Activated CD4-positive, alpha-beta T cell treated with anti-CD3 and anti-CD28 coated beads, Interleukin-2, amount 10 ng/mL, durations not matched to agents 24 days and 14 days (primary cell): ENCODE measurements at places on chromosomes 2 and 18.

DNA sequence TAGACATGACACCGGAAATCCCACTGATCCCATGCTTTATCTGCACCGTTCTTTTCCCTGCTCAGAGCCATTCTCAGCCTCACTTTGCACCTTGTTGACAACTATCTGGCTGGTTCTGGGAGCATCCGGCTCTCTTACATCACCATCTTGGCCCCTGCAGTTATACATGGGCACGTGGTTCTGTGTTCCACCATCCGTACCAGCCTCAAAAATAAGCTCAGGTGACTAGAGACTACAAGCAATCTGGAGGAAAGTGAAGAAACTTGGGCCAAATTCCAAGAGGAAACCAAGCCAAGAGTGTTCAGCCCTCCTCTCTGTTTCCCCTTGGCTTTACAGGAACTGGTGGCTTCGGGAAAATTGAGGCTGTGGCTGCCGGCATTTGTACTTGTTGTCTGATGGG is 244.6 kb upstream of the ACVR2A start:
- H3K4me3 ChIP-seq, result no peak overlapping the region
- no peak overlapping the region for H3K27ac ChIP-seq
- H3K36me3 ChIP-seq, result no peaks in the 10 kb centered on the region
- no peaks in the 10 kb centered on the region for H3K4me1 ChIP-seq

GRCh38 chr18:3157606-3158005 is 62.2 kb downstream of the MYOM1 start:
- peaks cover 3% of the 10 kb centered on the region for H3K27me3 ChIP-seq
- H3K4me3 ChIP-seq, result no peak overlapping the region
- no peak for DNase-seq
- no peak overlapping the region for H3K27ac ChIP-seq

DNA sequence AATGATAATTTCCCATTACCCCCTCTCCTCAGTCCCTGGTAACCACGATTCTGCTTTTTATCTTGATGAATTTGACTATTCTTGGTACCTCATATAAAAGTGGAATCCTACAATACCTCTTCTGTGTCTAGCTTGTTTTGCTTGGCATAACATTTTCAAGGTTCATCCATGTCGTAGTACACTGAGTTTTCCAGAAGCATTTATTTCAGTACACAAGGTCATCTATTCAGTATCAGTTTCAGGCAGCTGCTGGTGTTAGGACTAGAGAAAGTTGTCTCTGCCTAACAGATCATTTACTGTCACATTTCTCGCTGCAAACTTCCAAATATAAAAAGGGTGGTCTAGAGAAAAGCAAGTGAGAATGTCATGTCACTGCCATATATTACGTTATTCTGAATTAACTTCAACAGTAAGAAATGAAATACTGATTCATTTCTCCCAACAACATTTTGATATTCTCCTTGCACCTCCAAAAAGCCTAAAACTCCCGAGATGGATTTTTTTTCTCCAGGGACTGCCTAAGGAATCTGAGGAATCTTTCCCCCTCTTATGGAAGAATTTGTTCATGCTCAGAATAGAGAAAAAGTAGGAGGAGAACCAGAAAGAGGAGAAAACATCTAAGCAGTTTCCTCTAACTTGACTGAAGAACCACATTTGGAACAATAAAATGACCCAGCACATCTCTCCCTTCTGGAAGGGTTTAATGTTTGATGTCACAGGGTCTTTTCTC is 36.0 kb downstream of the CDK15 start:
- H3K27me3 ChIP-seq, result peaks cover 12% of the 10 kb centered on the region
- DNase-seq, result no peak
- H3K4me3 ChIP-seq, result no peak overlapping the region
- H3K36me3 ChIP-seq, result no peaks in the 10 kb centered on the region
- H3K27ac ChIP-seq, result no peak overlapping the region

DNA sequence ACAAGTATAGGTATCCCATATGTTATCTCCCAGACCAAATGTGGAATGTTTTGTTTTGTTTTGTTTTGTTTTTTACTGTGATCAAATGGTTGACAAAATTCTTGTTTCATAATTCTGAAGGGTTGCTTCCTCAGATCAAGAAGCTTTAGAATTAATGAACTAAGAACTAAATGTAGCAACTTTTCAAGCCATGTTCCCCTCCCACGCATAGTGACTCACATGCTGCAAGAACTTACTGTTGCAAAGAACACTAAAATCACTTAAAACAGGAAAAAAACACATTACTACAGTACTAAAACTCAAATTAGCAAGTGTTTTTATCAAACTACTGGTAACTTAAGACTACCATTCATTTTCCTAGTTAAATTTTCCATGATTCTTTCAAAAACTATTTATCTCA is 30.6 kb downstream of the HNRNPLL start:
- H3K4me3 ChIP-seq, result peak overlapping the region; percentile 37
- peaks cover 62% of the 10 kb centered on the region for H3K36me3 ChIP-seq
- no peaks in the 10 kb centered on the region for H3K27me3 ChIP-seq

- DNase-seq, result no peak
- H3K27ac ChIP-seq, result peak overlapping the region; percentile 97
- H3K36me3 ChIP-seq, result no peaks in the 10 kb centered on the region
- no peaks in the 10 kb centered on the region for H3K27me3 ChIP-seq
- H3K4me1 ChIP-seq, result peaks cover 30% of the 10 kb centered on the region
Measured at GRCh38 chr2:85436836-85437487, 18.4 kb downstream of the SH2D6 start.

GRCh38 chr18:9319333-9319732 is 15.2 kb upstream of the TWSG1 start:
- no peak overlapping the region for H3K27ac ChIP-seq
- no peak for DNase-seq
- no peaks in the 10 kb centered on the region for H3K4me1 ChIP-seq
- peaks cover 19% of the 10 kb centered on the region for H3K27me3 ChIP-seq

GRCh38 chr2:236856848-236857235 is 228.8 kb upstream of the COPS8 start:
- H3K27ac ChIP-seq, result no peak overlapping the region
- no peaks in the 10 kb centered on the region for H3K27me3 ChIP-seq

- peaks cover 39% of the 10 kb centered on the region for H3K4me1 ChIP-seq
- no peak overlapping the region for H3K4me3 ChIP-seq
- H3K36me3 ChIP-seq, result peaks cover 2% of the 10 kb centered on the region
- DNase-seq, result no peak
- peaks cover 5% of the 10 kb centered on the region for H3K27me3 ChIP-seq
- H3K27ac ChIP-seq, result no peak overlapping the region
Measured at GRCh38 chr18:816869-817268, 4.8 kb upstream of the YES1 start.

DNA sequence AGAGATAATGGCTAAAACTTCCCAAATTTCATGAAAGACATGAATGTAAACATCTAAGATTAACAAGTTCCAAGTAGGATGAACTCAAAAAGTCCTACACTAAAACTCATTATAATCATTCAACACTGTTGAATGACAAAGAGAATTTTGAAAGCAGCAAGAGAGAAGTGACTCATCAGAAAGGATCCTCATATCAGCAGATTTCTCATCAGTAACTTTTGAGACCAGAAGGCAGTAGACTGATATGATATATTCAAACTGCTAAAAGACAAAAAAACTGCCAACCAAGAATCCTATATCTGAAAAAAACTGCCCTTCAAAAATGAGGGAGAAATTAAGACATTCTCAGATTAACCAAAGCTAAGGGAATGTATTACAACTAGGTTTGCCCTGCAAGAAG is 130.6 kb upstream of the OTX1 start:
- H3K4me1 ChIP-seq, result no peaks in the 10 kb centered on the region
- no peaks in the 10 kb centered on the region for H3K27me3 ChIP-seq
- no peak overlapping the region for H3K4me3 ChIP-seq
- H3K36me3 ChIP-seq, result peaks cover 8% of the 10 kb centered on the region
- H3K27ac ChIP-seq, result no peak overlapping the region
- no peak for DNase-seq

DNA sequence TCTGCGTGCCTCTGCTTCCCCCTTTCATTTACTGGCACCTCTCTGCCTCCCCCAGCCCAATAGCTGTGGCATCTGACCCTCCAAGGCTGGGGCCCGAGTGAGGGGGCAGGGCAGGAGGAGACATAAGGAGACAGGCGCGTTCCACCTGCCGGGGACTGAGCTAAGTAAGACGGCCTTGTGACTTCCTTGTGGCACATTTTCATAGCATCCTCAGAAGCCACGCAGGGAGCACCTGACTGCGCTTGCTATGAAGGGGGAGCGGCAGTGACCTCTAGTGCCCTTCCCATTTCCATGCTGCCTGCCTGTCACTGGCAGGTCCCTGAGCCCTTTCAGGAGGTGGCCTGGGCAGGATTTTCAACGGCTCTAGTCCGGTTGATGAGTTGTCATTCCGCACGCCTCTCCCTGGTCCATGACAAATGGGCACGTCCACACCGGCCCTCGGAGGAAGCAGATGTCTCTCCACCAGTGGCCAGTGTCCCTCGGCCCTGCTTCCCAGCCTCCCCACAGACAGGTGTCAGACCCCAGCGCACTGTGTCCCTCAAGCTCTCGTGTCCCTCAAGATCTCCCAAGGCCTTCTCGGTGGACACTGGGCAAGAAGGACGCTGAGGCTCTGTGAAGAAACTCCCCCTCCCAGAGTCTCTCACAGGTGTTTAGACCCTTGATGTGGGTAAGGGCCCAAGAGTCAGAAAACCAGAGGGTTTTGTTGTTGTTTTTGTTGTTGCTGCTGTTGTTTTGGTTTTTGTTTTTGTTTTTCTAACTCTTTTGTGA is 42.7 kb downstream of the CYP26B1 start:
- no peak overlapping the region for H3K27ac ChIP-seq
- DNase-seq, result no peak
- H3K4me1 ChIP-seq, result no peaks in the 10 kb centered on the region
- no peaks in the 10 kb centered on the region for H3K36me3 ChIP-seq
- no peak overlapping the region for H3K4me3 ChIP-seq

DNA sequence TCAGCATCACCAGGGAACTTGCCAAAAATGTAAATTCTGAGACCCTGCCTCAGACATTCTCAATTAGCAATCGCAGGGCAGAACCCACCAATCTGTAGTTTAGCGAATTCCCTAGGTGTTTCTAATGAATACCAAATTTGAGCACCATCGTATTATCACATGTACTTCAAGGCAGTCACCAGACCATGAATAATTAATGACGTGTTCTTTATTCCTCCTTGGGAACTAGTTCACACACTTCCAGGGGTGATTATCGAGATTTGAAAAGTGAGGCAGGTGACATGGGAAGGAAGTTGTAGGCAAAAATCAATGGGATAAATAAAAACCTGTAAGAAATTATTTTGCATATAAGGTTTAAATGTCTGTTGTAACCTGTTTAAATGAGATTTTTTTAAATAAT is 102.5 kb upstream of the CRIM1 start:
- peaks cover 7% of the 10 kb centered on the region for H3K4me1 ChIP-seq
- no peak overlapping the region for H3K27ac ChIP-seq
- no peak overlapping the region for H3K4me3 ChIP-seq
- DNase-seq, result peak; percentile 24

DNA sequence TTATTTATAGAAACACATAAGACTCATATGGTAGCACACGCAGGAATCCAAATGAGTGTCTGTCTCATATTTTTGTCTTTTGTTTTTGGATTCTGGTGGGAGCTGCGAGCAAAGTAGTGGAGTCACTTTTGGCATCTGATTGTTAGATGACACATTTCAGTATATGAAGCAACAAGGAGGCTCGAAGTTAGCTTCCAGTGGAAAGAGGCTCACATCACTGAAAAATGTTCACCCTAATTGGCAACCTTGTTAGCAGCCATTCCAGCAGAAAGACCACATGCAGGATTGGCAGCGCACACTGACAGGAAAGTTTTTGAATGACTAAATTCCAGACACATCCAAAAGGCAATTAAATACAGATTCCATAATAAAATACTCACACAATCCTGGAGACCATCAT is 87.4 kb downstream of the MYT1L start:
- no peak overlapping the region for H3K27ac ChIP-seq
- H3K27me3 ChIP-seq, result peaks cover 3% of the 10 kb centered on the region
- no peaks in the 10 kb centered on the region for H3K36me3 ChIP-seq

- peaks cover 9% of the 10 kb centered on the region for H3K36me3 ChIP-seq
- peak overlapping the region; percentile 96 for H3K4me3 ChIP-seq
- H3K4me1 ChIP-seq, result peaks cover 23% of the 10 kb centered on the region
- H3K27ac ChIP-seq, result peak overlapping the region; percentile 96
- H3K27me3 ChIP-seq, result no peaks in the 10 kb centered on the region
Measured at GRCh38 chr2:26344581-26345282, 1.2 kb upstream of the SELENOI start.

GRCh38 chr18:43777636-43778304 is 500.5 kb upstream of the SYT4 start:
- DNase-seq, result no peak
- H3K4me1 ChIP-seq, result no peaks in the 10 kb centered on the region
- H3K4me3 ChIP-seq, result no peak overlapping the region
- H3K27me3 ChIP-seq, result no peaks in the 10 kb centered on the region
- H3K36me3 ChIP-seq, result no peaks in the 10 kb centered on the region

- H3K4me3 ChIP-seq, result no peak overlapping the region
- no peaks in the 10 kb centered on the region for H3K27me3 ChIP-seq
- no peak for DNase-seq
- peaks cover 76% of the 10 kb centered on the region for H3K36me3 ChIP-seq
- peaks cover 8% of the 10 kb centered on the region for H3K4me1 ChIP-seq
Measured at GRCh38 chr2:63903003-63903402, 61.3 kb downstream of the UGP2 start.

GRCh38 chr2:38268001-38268400 is 109.1 kb downstream of the ATL2 start:
- DNase-seq, result no peak
- H3K27me3 ChIP-seq, result peaks cover 9% of the 10 kb centered on the region
- H3K36me3 ChIP-seq, result peaks cover 3% of the 10 kb centered on the region
- no peak overlapping the region for H3K27ac ChIP-seq
- H3K4me3 ChIP-seq, result no peak overlapping the region

DNA sequence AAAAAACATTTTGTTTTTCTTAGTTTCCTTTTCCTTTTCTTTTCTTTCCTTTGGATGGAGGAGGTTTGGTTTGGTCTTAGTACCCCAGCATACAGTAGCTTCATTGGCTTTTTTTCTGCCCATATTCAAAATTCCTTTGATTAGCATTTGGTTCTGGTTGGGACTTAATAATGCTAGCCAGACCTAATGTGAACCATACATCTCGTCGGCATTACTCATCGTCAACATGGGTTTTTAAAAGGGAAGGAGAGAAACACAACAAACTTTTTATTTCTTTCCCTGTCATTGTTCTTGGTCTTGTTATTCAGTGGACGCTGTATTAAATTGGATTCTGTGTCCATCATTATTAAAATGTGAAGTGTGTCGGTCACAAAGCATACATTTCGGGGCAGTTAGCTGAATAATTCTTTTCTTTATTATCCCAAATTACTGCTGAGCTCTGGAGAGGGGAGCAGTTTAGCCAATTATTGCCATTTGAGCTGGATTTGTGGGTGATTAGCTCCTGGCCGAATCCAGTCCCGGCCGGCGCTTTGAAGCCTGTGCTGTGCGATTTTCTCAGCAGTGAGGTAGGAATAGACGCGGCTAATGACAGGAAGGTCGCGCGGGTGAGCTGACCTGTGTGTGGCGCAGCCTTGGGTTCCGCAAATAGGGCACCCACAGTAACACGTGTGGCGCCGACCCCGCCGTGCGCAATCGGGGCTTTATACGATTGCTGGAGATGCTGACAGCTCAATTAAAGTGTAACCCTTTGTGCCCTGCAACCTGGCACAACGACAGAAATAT is 303.3 kb downstream of the GBX2 start:
- peaks cover 22% of the 10 kb centered on the region for H3K27me3 ChIP-seq
- H3K4me3 ChIP-seq, result no peak overlapping the region
- H3K4me1 ChIP-seq, result no peaks in the 10 kb centered on the region
- no peak overlapping the region for H3K27ac ChIP-seq
- H3K36me3 ChIP-seq, result no peaks in the 10 kb centered on the region

- H3K36me3 ChIP-seq, result no peaks in the 10 kb centered on the region
- no peaks in the 10 kb centered on the region for H3K4me1 ChIP-seq
- H3K27me3 ChIP-seq, result no peaks in the 10 kb centered on the region
- no peak overlapping the region for H3K27ac ChIP-seq
- no peak overlapping the region for H3K4me3 ChIP-seq
Measured at GRCh38 chr18:33914399-33914798, 310.3 kb downstream of the NOL4 start.
